ENCODE measurements at places on chromosomes 2 and 18.

DNA sequence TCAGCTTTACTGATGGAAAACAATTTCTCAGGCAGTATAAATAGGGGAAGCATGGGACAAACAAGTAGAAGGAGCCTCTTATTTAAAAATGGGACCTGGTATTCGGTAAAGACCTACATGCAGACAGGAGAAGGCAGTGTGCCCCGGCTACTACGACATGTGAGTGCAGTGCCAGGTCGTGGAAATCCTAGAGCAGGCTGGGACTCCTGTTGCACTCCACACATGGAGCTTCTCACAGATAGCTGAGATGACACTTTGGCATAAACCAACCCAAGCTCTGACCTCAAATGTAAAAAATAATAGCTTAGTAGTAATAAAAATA is 885 bp upstream of the DSEL start:
- no peak for DNase-seq

GRCh38 chr18:12946549-12947284 is 1.1 kb upstream of the SEH1L start:
- no peak for DNase-seq

GRCh38 chr2:12607971-12608370 is 108.8 kb upstream of the TRIB2 start:
- no peak for DNase-seq

GRCh38 chr2:14678761-14679160 is 46.2 kb downstream of the LRATD1 start:
- no peak for DNase-seq

DNA sequence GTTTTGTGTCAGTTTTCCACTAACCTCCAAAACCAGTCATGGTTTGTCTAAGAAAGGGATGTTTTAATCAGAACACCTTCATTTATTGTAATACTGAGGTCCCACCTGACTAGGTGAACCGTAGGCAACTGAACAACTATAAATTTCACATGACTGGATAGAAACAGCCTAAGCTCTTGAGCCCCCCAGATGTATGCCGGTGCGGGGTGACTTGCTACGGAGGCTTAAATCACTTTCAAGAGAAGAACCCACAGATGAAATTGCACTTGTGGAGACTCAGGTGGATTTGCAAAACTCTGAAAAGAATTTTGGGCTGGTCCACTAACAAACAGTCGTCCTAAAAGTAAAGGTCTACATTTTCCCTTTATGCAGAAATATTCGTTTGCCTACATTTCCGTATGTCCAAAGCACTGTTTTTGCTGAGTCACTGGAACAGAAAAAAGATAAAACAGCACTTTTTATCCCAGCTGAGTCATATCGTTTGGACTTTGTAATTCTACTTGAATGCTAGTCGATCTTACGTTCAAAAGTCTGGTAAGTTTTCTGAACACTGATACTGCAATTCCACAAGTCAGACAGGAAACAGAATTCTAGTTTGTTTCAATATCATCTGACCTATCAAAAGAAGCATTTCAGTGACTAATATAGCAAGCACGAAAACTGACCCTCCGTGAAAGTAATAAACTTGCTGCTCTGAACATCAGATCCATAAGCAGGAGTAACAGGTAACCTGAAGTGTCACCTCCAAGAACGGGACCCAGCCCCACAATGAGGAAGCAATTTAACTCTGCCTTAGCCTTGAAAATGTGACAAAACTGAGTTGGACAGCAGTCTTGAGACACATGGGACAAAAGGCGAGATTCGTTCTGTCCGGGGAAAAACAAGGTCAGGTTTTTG is 18.1 kb downstream of the ZNF516 start:
- no peak for DNase-seq

- no peak for DNase-seq
Measured at GRCh38 chr2:19942199-19942598, 40.4 kb upstream of the TTC32 start.

DNA sequence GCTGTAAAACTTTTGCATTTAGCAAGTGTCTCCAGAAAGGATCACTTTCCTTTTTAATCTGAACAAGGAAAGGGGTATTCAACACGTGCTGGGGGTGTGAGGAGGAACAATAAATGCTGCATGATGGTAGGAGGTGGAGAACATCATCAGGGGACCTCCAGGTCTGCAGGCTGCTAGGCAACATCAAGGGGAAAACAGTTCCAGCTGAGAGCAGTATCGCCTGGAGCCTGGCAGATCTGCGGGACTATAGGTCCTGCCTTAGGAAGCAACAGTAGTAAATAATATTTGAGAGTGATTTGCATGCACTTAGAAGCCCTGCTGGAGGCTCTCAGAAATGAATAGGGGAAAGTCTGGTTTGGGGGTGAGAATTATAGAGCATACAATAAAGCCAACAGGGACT is 175.6 kb downstream of the SUCLG1 start:
- DNase-seq: no peak

- no peak for DNase-seq
Measured at GRCh38 chr2:156511122-156511521, 74.9 kb downstream of the GPD2 start.

DNA sequence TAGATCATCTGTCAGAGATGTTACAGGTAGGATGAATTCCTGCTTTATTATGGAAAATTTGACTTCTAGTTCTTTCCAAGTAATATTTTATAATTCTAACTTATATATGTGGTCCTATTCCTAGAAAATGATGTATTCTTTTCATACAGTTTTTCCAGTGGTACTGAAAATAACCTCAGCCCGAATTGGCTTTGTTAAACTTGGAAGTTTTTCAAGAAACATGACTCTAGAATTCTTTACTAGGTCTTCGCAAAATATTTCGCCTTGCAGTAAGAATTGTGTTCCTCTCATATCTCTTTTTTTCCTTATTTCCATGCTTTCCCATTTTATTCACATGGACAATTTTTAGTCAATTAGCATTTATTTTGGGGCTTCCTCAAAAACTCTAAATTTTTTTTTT is 60.5 kb downstream of the BMPR2 start:
- DNase-seq: no peak

DNA sequence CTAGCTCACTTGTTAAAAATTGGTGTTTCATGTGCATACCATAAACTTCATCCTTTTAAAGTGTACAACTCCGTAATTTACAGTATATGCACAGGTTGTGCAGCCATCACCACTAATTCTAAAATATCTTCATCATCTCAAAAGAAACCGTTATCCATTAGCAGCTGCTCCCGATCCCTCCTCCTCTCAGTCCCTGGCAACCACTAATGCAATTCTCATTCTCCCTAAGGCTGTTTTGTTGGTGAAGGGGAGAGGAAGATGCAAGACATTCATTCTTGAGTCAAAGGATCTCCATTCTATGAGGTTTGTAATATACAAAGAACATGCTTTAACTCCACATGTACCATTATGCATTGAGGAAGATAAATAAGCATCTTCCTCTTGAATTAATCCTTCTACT is 48.6 kb downstream of the RNU4ATAC start:
- no peak for DNase-seq

DNA sequence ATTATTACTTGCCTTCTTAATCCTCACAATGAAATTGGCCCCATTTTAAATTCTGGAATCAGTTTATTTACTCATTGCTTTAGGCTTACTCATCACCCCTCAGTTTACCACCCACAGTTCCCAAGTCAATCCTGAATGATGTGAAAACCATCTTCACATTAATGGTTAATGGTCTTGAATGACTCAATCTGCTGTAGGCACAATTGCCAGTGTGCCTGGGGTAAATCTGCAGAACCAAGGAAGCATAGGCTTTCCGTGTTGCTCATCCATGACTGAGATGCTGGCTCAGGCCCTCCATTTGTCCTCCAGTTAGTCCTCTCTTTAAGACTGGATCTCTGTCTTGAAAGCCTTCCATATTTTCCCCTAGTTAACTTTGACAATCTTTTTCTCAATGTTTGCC is 164.5 kb downstream of the PMAIP1 start:
- no peak for DNase-seq

DNA sequence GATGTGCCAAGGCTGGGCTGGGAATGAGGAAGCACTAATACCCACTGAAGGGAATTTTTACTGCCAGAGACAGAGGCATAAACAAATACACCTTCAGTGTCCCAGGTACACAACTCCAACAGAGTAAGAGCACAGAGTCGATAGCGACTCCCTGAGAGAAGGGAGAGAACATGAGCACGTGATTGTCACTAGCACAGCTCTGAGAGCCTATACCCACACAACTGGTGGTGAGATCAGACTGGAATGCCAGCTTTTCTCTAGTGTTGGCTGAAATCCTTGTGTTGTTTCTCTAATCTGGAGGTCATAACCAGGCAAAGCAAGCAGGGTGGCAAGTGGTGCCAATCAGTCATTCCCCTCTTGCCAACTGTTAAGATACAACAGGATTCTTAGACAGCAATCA is 377.2 kb downstream of the CNTNAP5 start:
- DNase-seq: no peak

DNA sequence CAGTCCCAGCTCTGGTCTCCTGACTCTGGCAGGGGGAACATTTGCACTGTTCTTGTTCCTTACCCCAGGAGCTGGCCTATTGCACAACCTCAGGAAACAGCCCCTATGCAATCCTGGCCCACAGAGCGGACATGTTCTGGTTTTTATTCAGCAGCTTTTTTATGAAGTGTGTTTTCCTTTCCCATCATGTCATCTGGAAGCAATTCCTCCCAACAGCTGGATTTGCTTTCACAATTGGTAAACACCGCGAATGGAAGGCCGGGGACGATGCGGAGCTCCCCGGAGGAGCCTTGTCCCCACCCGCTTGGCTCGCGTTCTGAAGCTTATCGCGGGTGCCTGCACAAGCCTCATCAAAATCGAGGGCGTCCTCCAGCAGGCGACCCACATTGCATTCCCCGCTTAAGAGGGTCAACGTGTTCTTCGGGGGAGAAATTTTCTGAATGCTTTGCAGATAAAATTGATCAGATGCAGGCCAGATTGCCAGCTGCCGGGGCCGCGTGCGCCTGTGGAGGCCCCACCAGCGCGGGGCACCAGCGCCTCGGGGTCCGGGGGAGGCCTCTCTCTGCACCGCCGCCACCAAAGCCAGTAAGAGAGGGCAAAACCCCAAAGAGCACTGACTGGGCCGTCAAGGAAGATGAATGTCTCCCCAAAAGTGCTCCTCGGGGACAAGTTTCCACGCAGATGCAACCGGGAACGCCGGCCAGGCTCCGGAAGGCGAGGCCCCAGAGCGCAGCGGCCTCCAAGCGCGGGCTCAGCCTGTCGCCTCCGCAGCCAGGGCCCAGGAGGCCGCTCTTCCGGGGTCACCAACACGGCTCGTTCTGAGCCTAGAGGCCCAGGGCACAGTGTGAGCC is 60.3 kb upstream of the SP3 start:
- no peak for DNase-seq

DNA sequence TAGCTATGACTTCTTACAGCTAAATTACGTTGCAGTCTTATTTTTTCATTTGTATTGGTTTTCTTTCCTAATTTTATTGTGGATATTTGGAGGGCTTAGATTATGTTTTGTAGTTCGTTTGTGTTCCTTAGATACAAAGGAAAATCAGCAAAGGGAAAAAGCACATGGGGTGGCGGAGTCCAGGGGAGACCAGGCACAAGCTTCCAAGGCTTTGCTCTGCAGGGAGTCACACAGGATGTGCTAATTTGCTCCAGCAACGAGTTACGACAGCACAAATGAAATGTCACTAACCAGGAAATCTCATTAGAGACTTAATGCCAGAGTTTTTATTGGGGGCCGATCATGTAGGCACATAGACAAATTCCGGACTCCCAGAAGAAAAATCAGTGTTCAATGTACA is 60.5 kb upstream of the CABYR start:
- no peak for DNase-seq

- DNase-seq: no peak
Measured at GRCh38 chr2:119333360-119333759, 33.3 kb downstream of the C2orf76 start.

DNA sequence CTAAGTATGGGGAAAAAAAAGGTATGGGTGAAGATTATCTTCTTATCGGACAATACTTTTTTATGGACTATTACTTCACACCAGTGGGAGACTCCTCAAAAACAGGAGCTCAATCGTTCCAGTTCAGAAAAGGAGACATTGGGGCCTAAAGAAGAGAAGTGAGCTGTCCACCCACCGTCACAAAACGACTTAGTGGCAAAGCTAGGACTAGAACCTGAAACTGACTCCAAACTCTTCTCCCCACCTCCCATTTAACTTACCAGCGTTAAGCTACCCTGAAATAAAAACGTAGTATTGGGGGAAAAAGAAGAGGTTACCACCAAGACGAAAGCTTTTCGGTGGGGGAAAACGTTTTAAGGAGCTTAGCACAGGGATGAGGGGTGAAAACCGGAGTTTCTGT is 503 bp downstream of the GTF3C3 start:
- DNase-seq: no peak

GRCh38 chr18:22424565-22424963 is 6.8 kb upstream of the CTAGE1 start:
- no peak for DNase-seq

GRCh38 chr2:202140522-202141252 is 67.6 kb downstream of the KIAA2012 start:
- DNase-seq: no peak

DNA sequence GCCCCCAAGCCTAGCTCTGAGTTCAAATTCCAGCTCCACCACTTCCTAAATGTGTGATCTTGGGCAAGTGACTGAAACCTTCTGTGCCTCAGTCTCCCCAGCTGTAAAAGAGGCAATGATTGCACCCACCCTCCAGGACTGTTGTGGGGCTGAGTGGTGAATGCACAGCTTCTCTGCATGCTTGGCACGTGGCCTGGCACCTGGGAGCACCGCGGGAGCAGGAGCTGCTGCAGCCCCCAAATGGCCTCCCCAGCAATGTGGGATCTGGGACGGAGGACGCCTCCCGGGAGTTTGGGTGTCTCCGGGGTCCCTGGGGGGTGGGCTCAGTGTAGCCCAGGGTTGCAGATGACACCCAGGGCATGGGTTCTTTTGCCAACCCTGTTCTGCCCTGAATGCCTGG is 1.6 kb downstream of the KLHL30 start:
- no peak for DNase-seq

- no peak for DNase-seq
Measured at GRCh38 chr2:233823731-233824121, 30.6 kb downstream of the HJURP start.

DNA sequence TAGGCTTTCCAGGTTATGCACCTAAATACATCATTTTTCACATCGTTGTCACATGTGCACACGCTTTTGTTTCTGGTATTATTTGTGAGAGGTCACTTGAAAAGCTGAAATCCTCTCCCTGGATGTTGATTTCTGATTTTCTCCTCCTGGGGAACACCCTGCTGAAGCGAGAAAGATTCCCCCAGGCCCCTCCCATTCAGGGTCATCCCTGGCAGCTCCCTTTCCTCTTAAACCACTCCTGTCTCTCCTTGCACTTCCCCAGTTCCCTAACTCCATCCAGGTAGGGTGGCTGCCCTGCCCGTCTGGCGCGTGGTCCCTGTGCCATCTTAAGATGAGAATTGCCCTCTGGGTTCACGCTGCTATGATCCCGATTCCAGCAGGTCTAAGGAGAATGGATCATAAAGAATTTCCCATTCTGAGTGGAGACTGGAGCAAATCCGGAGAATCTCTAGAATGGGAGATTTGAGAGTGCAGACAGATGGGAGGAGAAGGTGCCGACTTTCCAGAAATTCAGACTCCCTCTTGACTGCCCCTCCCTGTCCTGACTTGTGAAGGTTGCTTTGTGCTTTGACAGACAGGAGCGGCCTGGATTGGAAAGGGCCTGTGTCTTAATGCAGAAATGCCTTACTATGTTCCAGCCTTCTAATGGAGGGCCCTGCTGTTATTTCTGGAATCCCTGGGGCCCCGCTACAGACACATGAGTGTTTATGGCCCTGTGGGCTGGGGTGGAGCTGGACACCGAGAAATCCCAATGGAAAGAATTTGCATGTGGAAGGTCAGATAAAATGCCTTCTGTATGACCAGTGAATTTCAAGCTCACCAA is 1.3 kb upstream of the YWHAQ start:
- peak; percentile 59 for DNase-seq

- no peak for DNase-seq
Measured at GRCh38 chr2:71878626-71879508, 268.8 kb downstream of the CYP26B1 start.

Measured in H1 (cell line).